ENCODE measurements at places on chromosomes 13 and 19.

DNA sequence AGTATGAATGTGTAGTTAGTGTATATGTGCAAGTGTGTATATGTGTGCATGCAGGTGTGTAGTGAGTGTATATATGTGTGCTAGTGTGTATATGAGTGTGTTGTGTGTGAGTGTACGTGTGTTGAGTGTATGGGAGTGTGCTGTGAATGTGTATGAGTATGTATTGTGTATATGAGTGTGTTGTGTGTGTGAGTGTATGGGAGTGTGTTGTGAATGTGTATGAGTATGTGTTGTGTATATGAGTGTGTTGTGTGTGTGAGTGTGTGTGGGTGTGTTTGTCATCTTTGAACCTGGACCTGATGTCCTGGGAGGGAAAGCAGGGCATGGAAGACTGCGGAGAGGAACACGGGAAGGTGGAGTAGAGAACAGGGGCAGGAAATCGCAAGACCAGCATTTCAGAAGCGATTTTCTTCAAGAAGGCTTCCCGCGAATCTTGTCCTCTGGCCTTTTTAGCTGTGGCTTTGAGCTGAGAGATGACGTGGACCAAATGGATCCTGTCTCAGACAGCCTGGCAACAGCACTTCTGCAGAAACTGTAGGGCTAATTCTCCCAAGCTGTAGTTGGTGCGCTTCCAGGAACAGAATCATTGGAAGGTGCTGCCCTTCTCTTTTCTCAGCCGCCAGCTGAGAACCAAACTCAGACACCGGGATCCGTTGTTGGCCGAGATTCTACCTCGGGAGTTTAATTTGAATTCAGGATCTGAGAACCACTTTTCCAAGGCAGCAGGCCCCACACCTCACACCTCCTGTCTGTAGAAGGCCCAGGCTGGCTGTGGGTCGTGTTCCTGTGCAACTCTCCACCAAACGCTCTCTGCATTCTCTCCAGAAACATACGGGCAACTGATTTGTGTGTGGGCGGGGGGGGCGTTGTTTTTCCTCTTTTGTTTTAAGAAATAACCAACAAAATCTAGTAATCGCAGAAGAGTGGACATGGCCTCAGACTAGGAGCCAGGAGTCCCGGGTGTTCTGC, 94.7 kb upstream of the RAP2A start:
- no peak for DNase-seq

- no peak for DNase-seq
Measured at GRCh38 chr13:39130301-39130700, 92.0 kb downstream of the NHLRC3 start.

GRCh38 chr19:48991873-48992580, 1.1 kb downstream of the GYS1 start:
- no peak for DNase-seq

GRCh38 chr19:39645800-39646411, 9.8 kb upstream of the LGALS16 start:
- no peak for DNase-seq

- no peak for DNase-seq
Measured at GRCh38 chr19:49186108-49186507, 28.5 kb downstream of the TRPM4 start.

DNA sequence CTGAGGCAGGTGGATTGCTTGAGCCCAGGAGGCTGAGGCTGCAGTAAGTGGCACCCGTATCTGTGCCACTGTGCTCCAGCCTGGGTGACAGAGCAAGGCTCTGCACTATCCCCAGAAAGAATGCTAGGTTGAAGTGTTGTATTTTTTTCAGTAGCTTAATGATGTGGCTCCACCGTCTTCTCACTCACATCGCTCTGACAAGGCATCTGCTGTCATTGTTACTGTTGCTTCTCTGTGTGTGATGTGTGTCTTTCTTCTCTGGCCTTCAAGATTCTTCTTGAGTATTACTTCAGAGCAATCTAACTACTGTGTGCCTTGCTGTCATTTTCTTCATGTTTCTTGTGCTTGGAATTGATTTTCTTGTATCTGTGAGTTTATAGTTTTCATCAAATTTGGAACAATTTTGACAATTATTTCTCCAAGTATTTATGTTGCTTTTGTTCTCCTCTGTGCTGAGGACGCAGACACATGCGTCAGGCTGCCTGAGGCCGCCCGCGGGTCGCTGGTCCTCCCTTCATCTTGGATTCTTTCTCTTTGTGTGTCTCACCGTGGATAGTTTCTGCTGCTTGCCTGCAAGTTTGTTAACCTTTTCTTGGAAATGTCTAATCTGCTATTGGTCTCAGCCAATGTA, 10.8 kb downstream of the ADPRHL1 start:
- DNase-seq = no peak

- DNase-seq = peak; percentile 14
Measured at GRCh38 chr19:7869910-7870511, 4.2 kb downstream of the PRR36 start.

GRCh38 chr13:112152846-112153245, 85.9 kb downstream of the SOX1 start:
- DNase-seq = no peak

DNA sequence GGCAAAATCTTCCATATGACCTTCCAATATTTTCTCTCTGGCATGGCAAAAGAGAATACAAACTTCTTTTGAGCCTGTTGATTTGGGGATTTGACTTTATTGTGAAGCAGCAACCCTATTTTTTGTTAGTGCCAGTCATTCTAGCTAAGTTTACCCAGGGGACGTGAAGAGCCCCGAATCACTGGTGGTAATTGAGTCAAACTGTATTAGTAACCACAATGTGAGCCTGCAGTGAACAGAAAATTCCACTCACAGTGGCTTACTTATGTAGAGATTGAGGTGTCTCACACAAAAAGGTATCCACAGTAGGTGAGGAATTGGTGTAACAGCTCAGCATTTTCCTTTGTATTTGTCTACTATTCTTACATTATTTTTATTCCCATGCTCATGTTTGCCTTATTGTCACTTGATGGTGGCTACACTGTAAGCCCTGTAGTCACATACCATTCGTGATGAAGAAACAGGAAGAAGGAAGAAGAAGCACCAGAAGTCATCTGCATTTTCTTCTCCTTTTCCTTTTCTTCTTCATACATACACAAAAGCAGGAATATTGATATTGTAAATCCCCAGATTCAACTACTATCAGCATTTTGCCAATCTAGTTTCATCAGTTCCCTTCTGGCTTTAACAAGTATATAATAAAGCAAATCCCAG, 33.3 kb upstream of the MYCBP2 start:
- DNase-seq = no peak

GRCh38 chr13:42815681-42816080, 34.3 kb downstream of the FAM216B start:
- no peak for DNase-seq

DNA sequence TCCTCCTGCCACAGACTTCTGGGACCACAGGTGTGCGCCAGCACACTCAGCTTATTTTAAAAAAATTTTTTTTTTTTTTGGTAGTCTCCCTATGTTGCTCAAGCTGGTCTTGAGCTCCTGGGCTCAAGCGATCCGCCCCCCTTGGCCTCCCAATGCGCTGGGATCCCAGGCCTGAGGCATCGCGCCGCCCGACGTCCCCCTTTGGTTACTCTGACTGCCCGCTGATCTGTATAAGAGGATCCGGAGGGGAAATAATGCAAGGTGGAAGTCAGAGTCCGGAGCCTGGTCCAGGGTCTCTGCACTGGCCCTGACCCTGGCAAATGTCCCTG, 486 bp upstream of the ZNF805 start:
- DNase-seq = no peak

DNA sequence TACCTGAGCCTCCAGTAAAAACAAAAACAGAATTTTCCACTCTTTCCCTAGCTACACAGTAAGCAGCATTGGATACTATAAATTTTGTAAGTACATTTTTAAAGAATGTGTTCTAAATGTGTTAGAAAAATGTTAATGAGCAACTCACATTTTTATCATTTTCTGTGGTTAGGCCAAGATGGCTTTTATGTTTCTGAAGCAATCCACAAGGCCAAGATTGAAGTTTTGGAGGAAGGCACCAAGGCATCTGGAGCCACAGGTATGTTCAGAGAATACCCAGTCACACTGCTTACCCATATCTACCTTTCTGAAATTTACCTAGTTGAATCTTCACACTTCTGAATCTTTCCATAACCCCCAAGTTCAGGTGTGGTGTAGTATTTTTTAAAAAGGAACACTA, 21.6 kb downstream of the SERPINE3 start:
- DNase-seq = no peak

- DNase-seq = no peak
Measured at GRCh38 chr13:98878486-98879126, 99.3 kb downstream of the DOCK9 start.

DNA sequence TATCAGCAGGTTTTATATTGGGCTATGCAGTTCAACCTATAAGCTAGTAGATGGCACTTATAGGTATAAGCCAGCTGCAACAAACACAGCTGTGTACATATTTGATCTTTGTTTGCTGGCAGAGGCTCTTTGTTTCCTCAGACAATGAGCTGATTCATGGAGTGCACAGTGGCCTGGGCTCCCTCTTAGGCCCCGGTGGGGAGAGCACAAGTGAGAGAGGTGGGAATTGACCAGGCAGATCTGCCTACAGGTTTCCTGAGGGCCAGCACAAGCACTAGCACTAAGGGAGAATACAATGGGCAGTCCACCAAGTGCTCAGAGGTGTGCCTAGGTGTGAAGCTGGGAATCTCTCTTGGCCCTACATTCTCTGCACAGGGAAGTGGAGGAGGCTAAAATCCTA, 1390.7 kb downstream of the SLITRK5 start:
- no peak for DNase-seq

DNA sequence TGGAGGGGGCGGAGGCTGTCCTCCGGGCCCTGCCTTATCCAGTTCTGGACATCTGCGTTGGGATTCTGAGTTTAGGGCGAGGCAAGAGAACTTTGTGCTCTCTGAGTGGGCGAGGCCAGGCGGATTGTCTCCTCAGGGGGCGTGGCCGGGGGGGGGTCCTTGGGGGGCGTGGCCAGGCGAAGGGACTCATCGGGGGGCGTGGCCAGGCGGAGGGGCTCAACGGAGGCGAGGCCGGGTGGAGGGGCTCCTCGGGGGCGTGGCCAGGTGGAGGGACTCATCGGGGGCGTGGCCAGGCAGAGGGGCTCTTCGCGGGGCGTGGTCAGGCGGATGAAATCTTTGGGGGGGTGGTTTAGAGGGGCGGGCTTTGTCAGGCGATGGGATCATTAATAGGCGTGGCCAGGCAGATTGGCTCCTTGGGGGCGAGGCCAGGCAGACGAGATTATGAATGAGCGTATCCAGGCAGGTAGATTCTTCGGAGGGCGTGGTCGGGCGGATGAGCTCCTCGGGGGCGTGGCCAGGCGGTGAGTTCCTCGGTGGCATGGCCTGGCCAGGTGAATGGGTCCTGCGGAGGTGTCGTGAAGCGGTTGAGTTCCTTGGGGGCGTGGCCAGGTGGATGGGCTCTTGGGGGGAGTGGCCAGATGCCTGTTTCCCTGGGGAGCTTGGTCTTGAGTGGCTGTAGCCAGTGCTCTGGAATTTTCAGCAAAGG, 10.3 kb upstream of the CACNG7 start:
- DNase-seq = no peak

GRCh38 chr13:104522235-104523072, 1456.2 kb upstream of the SLC10A2 start:
- DNase-seq = no peak

DNA sequence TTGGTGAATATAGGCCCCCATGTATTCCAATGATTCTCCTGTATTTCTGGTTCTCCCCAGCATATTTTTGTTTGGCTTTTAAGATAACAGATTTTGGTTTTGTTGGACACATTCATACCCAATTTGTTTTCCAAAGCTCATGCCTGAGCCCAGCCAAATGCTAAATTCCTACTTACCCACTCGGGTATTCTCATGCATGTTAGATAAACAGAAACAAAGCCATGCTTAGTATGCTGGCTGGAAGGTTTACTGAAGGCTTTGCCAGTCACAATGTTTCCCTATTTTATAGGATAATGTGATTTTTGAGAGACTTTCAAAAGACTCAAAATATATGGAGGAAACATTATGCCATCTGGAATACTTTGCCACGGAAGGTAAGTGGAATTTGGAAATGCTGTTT, 206.8 kb downstream of the ATP8A2 start:
- DNase-seq = no peak

DNA sequence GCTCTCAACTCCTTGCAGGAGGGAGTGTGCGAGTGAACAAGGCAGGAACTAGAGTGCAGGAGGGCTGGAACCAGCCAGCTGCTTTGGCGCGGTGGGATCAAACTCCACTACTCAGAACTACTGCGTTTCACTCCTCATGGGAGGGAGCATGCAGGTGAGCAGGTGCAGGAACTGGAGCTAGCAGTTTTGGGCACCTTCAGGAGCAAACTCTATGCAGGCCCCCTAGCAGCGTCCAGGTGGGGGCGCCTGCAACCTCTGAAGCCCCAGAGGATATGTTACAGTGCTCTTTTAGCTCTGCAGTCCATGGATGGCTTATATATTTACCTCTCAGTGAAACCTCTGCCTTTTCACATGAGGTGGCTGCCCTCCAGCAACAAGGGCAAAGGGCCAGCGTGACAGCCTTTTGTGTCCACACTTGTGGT, 1303.4 kb downstream of the PCDH9 start:
- DNase-seq = no peak

- no peak for DNase-seq
Measured at GRCh38 chr13:44848920-44849676, 140.2 kb downstream of the NUFIP1 start.

Measured in activated naive CD8-positive, alpha-beta T cell treated with anti-CD3 and anti-CD28 coated beads, Interleukin-2, amount 50 U/mL, for 16 hours (primary cell).